ENCODE measurements at places on chromosomes 7 and 10.

DNA sequence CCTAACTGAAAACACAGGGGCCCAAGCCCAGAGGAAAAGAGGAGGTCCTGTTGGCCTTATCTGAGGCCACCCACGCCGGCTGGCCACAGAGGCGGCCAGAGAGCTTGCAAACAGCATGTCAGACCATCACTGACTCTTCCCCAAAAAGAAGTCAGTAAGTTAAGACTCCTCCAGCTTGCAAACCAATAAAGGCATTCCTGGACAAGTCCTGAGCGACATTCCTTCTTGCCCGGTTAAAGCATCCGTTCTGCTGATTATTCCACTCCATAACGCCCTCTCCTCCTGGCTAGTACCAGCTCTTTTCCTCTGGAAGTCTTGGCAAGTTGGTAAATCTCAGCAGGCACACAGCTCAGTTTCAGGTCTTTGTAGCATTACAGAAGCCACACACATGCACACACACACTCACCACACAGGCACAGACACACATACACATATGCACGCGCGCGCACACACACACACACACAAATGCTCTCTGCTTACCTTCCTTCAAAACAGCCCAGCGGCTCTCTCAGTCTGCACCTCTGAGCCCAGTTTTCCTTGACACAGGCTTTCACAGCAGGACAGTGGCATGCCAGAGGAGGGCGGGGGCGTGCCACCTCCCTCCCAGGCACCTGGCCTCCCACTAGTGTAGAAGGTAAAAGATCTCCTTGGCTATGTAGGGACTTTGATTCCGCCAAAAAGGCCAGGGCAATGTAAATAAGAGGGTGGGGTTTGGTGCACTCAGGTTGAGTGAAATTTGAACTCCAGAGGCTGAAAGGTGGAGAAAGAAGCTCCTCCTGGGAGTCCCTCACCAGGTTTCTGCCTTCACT is 201.4 kb downstream of the TNS3 start:
- DNase-seq = no peak

GRCh38 chr10:69494626-69495558 is 43.6 kb downstream of the TSPAN15 start:
- DNase-seq = no peak

DNA sequence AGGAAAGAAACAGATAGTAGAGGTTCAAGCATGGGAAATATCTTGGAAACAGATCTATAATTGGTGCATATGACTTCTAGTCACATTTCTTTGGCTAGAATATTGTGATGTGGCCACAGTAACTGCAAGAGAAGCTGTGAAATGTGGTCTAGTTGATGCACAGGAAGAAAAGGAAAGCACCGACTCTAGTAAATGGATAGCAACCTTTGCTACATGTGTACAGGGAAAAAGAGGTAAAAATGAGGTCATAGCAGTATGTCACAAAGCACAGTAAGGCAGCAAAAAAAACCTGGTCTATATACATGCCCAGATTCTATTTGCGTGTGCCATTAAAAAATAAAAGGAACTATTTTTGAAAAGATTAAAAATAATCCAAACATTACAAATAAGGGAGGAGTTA is 102.6 kb upstream of the LRRN3 start:
- no peak for DNase-seq

GRCh38 chr10:37754538-37755323 is 102.7 kb downstream of the ZNF248 start:
- DNase-seq = no peak

DNA sequence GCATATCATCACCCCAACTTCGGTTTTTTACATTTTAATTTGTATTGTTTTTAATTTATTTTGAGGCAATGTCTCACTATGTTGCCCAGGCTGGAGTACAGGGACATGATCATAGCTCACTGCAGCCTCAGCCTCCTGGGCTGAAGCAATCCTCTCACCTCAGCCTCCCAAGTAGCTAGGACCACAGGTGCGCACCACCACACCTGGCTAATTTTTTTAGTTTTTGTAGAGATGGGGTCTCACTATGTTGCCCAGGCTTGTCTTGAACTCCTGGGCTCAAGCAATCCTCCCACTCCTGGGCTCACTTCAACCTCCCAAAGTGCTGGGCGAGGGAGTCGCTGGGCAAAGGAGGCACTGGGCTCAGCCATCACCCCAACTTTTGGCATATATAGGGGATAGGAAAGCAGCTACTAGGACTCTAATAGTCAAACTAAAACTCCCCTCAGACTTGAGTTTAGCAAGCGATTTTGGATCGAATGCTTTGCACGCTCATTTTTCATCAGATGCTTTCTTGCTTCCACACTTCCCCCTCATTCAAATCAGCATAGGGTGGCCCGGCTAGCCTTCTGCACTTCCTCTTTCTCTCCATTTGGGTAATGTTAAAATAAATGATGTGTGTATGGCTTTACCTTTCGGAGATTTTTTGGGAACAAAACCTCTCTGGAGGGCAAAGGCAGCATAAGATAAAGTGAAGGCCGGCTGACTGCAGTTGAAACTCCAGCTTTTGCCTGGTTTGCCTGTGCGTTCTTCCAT is 20.8 kb upstream of the NMT2 start:
- DNase-seq = no peak

DNA sequence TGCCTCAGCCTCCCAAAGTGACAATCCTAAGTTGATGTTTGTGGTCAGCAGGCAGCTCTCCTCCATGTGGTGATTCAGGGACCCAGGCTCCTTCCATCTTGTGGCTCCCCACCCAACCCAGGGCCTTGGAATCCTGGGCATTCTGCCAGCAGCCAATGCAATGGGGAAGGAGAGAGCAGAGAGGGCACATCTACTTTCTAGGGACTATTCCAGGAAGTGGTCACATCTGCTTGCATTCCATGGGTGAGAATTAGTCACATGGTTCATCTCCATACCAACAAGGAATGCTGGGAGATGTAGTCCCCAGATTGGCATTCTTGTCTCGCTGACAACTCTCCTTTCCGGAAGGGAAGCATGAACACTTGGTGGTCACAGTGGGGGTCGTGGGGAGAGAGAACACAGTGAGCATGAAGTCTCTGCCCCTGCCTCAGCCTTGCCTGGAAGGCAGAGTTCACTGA is 9.9 kb upstream of the SRRM3 start:
- DNase-seq = no peak

DNA sequence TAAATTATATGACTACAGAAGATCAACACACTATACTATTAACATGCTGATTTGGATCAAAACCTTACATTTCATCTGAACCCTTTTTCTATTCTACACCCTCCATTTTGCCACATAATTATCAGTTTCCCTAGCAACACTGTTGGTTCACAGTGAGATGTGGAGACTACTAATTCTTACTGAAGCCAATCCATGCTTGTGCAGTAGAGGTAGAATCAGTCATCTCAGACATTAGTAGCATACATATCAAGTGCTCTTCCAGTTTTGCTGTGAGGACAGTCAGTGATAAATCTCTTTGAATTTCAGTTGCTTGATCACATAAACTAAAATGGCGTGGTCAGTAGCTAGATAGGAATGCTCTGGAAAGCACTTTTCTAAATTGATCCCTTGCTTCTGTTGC is 70.3 kb downstream of the PON1 start:
- DNase-seq = no peak

DNA sequence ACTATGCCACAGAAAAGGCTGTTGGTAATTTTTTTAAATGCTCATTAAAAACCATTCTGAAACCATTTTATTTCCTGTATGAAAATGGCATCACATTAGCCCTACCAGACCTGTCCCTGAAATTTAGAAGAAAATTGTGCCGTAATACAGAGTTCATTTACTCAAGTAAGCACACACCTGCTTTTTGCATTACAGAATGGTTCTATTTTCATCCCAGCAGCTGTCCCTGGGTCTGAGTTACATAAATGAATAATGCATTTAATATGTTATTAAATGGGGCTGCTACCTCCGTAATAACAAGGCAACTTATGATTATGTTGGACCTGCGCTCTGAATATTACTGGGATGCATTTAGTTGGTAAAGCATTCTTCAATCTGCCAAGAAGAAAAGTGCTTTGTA is 508.9 kb downstream of the SORCS1 start:
- DNase-seq = no peak

- no peak for DNase-seq
These were observed 98.0 kb downstream of the KAT6B start for GRCh38 chr10:74924251-74924963.

DNA sequence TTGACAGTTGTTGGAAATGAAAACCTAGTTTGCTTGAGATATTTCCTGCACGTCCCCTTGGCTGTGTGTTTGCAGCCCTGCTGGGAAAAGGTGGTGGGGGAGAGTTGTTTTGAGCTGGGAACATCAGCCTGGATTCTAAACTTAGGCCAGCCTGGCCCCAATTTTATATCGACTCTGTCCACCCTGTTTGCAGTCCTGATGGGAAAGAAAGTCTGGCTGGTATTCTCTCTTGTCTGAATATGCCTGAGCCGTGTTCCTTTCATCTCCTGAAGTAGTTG is 178.7 kb downstream of the CCDC3 start:
- no peak for DNase-seq
